ENCODE measurements at places on chromosomes 7 and 10. TPM values are rescaled to one million over a fixed set of nuclear protein-coding genes. Genes with fewer than 3 reads are reported as not detected.
A peak's percentile ranks its signal among the peaks of the same experiment; 100 is the strongest.

GOLGA7B gene
- not detected for polyA plus RNA-seq

GSTO2 gene
- 2.2 TPM for polyA plus RNA-seq

DNA sequence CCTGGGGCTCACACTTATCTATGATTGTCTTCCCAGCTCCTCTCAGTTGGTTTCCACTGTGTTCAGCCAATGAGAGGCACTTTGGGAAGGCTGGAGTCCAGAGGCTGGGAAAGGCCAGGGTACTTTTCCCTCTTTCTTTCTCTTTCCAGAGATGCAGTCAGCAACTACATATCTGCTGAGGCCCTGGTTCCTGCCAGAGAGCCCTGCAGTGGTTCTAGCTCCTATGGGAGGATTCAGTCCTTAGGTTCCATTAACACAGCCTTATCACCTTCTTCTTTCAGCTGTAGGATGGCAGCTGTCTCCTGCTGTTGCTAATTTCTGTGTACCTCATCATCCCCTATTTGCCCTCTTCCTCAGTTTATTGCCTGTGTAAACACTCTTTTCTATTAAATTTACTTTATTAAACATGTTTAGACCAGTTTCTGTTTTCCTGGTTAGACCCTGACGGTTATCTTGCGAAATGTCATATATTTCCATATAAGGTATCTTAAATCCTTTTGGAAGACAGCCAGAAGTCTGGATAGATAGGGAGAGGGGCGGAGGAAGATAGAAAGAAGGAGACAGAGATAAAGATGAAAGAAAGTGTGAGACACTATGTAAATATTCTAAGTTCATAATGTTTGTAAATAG lies 100.3 kb downstream of the HGF start:
- no peak for DNase-seq

DNA sequence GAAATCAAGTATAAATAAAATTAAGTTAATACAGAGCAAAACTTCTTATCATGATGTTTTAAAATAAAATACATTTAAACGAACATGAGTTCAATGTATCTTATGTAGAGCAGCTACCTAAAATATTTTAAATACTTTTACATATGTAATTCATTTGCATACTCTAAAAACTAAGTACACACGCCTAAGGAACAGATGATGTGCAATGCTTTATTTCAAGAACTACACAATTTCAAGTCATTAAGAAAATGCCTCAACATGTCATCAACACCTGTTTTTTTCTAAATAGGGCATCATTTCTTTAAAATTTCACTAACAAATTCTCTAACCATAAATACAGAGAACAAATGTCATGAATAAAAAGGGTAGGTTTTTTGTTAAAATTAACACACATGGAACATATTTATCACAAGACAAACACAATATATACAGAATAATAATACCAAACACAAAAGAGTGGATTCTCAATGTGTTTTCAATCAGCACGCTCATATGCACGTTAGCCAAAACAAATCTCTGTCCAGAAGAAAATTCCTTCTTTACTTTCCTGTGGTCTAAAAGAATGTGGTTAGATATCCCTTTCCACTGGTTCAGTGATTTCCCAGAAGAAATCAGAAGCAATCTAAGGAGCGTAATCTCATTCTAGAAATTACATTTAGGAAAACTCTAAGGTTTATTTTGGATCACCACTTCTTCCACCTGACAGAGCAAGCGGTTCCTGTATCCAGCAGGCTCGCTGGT lies 73.0 kb upstream of the PFKP start:
- peak; percentile 32 for DNase-seq
